Activated CD4-positive, alpha-beta T cell treated with anti-CD3 and anti-CD28 coated beads, Interleukin-2, amount 50 U/mL, for 48 hours (primary cell): ENCODE measurements at places on chromosomes 2 and 18.
A peak's percentile ranks its signal among the peaks of the same experiment; 100 is the strongest.

GRCh38 chr2:130828461-130828860, 8.3 kb upstream of the ARHGEF4 start:
- DNase-seq = no peak

GRCh38 chr2:84532291-84532690, 16.0 kb downstream of the DNAH6 start:
- DNase-seq = no peak

DNA sequence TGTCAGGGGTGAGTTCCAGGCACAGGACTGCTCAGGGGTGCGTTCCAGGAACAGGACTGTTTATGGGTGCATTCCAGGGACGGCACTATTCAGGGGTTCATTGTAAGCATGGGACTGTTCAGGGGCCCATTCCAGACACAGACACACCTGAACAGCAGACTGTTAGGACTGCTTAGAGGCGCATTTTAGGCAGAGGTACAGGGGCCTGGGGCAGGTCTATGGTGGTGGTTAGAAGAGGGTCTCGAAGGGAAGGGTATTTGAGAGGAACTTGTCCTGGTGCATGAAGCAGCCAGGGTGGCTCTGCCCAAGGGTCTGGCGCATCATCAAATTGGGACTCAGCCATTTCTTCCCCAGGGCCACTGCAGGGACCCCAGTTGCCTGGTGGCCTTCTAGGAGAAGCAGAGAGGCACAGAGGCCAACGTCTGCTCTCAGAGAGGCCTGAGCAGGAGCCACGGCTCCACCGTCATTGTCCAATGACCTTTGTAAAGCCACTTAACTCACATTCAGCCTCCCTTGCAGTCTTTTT, 14.8 kb upstream of the MLPH start:
- no peak for DNase-seq

DNA sequence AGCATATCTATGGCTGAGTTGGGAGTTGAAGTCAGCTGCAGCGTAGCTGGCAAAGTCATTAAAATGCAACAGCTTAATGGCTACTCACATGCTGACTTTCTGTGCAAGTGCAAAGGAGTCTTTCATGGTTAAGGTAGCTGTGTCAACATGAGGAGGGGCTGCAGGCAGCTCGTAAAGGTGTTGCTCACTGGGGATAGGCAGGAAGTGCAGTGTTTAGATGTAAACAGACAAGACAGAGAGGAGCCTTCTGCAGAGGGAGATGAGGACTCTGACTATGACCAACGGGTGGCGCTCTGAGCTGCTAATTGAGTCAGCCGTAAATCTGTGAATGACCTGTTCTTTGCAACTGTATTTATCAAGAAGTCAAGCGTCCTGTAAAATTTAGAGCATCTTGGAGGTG, 22.3 kb upstream of the CAVIN2 start:
- no peak for DNase-seq

- no peak for DNase-seq
Measured at GRCh38 chr2:197269815-197270214, 40.8 kb downstream of the ANKRD44 start.

- DNase-seq = peak; percentile 45
Measured at GRCh38 chr2:236538242-236538641, 31.4 kb upstream of the ACKR3 start.

GRCh38 chr2:190311893-190312634, 7.6 kb downstream of the HIBCH start:
- DNase-seq = no peak

- DNase-seq = no peak
Measured at GRCh38 chr2:16625201-16625729, 40.4 kb downstream of the CYRIA start.

DNA sequence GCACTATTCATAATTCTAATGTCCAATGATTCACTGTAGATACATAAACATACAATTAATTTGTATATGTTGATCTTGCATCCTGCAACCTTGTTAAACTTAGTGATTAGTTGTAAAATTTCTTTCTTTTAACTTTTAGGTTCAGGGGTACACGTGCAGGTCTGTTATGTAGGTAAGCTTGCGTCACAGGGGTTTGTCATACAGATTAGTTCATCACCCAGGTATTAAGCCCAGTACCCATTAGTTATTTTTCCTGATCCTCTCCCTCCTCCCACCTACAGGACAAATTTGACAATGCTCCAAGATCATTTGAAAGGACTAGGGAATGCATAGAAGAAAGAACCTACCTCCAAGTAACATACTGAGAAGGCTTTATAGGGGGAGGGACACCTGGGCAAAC, 290.1 kb downstream of the SRBD1 start:
- no peak for DNase-seq

DNA sequence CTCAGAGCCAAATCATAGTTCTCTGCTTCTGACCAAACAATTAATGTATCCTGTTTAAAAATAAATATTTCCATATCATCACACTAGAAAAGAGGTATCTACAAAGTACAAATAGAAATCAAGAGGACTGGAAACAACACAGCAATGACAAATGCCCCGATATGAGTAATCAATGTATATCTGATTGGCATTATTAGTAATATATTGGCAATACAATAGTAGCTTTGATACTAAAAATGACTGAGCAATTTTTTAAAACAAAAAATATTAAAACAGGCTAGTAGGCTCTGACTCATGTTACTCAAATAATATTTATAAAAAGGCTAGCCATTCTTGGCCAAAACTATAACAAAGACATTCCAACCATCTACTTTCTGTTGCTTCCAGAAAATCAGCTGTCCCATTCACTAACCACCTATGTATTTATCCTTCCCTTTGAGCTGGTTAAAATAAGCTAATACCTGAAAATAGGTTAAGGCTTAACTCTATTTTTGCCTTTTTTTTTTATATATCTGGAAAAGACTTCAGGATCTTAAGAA, 13.3 kb downstream of the PPP4R3B start:
- DNase-seq = no peak

DNA sequence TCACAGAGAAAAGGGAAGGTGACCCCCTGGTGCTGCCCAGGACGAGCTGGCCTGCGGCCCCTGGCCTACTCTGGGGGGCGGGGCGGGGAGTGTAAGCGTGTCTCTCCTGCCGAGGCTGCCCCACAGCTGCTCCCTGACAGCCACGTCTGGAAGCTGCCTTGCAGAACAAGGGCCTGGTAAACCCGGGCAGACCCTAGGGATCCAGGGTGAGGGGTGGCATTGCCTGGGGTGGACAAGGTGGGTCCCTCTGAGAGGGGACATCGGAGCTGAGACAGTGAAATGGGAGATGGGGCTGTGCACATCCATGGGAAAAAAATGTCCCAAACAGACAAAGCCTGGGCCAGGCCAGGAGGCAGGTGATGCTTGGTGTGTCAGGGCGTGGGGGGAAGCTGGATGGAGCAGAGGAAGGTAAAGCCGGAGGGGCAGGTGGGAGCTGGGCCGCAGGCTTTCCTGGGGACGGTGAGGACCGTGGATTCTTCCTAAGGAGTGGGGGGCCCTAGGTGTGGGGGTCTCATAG, 66.0 kb upstream of the HDAC4 start:
- no peak for DNase-seq

DNA sequence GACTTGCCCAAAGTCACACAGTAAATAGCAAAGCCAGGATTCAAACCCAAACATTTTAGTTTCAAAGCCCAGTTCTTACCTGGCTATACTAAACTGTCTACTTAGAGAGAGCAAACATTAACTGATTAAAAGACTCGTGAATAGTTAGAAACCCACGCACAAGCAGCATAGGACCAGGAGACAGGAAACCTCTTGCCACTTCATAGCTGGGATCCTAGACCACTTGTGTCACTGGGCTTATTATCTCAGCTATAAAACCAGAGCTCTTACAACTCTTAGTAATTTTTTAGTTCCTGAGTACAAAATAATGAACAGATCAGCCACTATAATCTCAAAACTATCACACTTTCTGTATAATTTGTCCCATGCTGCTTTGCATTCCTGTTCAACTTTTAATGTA, 2.4 kb upstream of the AAK1 start:
- no peak for DNase-seq

DNA sequence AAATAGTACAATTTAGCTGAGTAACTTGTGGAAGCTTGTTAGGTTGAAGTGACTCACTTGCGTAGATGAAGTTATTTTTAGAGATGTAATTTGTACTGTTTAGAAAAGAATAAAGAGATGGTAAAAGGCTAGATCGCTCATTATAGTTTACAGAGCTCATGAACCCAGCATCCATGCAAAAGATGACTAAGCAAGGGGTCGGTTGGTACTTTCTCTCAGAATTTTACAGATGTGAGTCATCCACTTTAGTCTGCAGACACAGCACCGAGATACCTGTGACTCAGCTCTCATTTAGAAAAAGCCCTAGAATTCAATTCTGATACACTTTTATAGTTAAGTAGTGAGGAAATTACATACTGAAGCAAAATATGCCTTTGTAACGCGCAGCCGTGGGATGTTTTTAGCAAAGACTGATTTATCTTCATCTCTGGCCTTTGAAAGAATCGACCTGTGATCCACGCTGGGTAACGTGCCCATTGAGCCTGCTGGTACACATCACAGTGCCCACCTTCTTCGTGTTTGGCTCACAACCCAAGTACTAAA, 116.5 kb upstream of the FOSL2 start:
- peak; percentile 21 for DNase-seq

GRCh38 chr2:46177461-46178089, 119.6 kb upstream of the EPAS1 start:
- no peak for DNase-seq

- no peak for DNase-seq
Measured at GRCh38 chr2:163658556-163658955, 77.3 kb downstream of the FIGN start.

DNA sequence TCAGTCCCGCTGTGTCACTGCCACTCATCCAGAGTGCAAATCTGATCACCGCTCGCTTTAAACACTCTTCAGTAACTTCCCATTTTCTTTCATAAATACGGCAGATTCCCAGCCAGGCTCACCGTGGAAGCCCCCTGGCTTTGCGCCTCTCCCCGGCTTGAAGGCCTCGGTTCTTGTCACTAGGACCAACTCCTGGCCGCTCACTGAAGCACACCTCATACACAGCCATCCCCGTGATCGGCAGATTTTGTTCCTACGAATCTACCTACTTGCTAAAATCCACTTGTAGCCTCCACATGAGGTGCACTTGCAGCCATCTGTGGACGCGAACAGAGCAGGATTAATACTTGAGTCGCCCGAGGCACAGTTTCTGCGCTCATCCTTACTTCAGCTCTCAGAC, 462.4 kb upstream of the MYT1L start:
- no peak for DNase-seq

- no peak for DNase-seq
Measured at GRCh38 chr18:44093253-44093652, 587.4 kb upstream of the SETBP1 start.

- DNase-seq = no peak
Measured at GRCh38 chr2:191250400-191250799, 5.2 kb downstream of the MYO1B start.

DNA sequence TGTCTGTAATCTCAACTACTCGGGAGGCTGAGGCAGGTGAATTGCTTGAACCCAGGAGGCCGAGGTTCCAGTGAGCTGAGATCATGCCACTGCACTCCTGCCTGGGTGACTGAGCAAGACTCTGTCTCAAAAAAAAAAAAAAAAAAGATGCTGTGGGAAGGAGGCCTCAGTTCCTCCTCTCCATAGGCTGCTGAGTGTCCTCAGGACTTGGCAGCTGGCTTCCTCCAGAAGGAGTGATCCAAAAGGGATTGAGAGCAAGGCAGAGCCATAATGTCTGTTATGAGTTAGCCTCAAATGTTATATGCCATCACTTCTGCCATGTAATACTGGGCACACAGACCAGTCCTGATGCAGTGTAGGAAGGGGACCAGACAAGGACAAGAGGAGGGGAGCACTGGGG, 6.6 kb upstream of the NPC1 start:
- DNase-seq = no peak

- no peak for DNase-seq
Measured at GRCh38 chr2:111664275-111664850, 219.6 kb downstream of the ANAPC1 start.

GRCh38 chr18:63259567-63260379, 59.8 kb downstream of the BCL2 start:
- no peak for DNase-seq

DNA sequence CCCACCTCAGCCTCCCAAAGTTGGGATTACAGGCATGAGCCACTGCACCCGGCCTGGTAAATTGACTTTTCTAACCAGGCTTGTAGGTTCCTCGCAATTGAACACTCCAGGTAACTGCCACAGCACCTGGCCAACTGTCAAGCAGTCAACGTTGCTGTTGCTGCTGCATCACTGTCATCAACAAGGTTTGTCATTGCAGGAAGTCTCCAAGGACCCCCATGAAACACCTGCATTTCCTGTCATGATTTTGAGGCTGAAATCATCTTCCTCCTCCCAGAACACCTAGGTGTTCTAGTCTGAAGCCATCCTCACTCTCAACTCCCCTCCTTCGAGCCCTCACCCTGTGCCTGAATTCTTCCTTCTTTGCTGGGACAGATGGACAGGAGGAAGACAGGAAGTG, 29.7 kb downstream of the GYPC start:
- DNase-seq = no peak

GRCh38 chr2:101566632-101567228, 91.8 kb upstream of the RFX8 start:
- DNase-seq = no peak
